ENCODE measurements at places on chromosomes 4 and X. TPM values are rescaled to one million over a fixed set of nuclear protein-coding genes. Genes with fewer than 3 reads are reported as not detected.

GRCh38 chr4:173932701-173933100 lies 350.8 kb downstream of the FBXO8 start:
- H3K27me3 ChIP-seq, result no peaks in the 10 kb centered on the region
- no peak for DNase-seq
- no peak overlapping the region for H3K4me3 ChIP-seq
- no peak overlapping the region for H3K27ac ChIP-seq
- peaks cover 3% of the 10 kb centered on the region for H3K4me1 ChIP-seq

- no peak overlapping the region for H3K27ac ChIP-seq
- H3K27me3 ChIP-seq, result no peaks in the 10 kb centered on the region
- H3K4me1 ChIP-seq, result peaks cover under 1% of the 10 kb centered on the region
- no peaks in the 10 kb centered on the region for H3K36me3 ChIP-seq
Measured at GRCh38 chr4:72902354-72902753, 167.2 kb downstream of the COX18 start.

- H3K4me3 ChIP-seq, result no peak overlapping the region
- no peak for DNase-seq
- no peaks in the 10 kb centered on the region for H3K27me3 ChIP-seq
- H3K27ac ChIP-seq, result no peak overlapping the region
- no peaks in the 10 kb centered on the region for H3K36me3 ChIP-seq
Measured at GRCh38 chrX:39258331-39258730, 457.1 kb downstream of the MID1IP1 start.

Gene ETNPPL
- not detected for total RNA-seq

Gene ZNF630
- 3.2 TPM for total RNA-seq

All from thoracic aorta (tissue), 2 donors.